ENCODE measurements at places on chromosomes 1 and 21. TPM values are rescaled to one million over a fixed set of nuclear protein-coding genes. Genes with fewer than 3 reads are reported as not detected.

DNA sequence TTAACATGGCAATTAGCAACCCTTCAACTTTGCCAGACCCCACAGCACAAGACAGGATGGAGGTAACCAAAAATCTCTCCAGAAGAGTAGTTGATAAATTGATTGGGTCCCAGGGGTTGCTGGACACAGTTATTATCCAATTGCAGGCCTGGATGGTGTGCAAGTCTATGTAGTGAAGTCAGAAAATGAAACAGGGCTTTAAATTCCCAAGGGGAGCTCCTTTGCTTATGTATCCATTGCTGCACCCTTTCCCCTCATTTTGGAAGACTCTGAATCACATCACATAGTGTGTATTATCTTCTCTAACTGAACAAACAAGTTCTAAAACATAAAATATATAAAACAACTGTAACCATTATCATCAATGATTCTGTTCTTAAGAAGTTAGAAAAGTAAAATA is 550.2 kb downstream of the LMO4 start:
- DNase-seq: no peak

Gene GPR89A
- 26.9 TPM for total RNA-seq

GRCh38 chr1:105270966-105271365 is 1521.3 kb downstream of the AMY1C start:
- no peak for DNase-seq

DNA sequence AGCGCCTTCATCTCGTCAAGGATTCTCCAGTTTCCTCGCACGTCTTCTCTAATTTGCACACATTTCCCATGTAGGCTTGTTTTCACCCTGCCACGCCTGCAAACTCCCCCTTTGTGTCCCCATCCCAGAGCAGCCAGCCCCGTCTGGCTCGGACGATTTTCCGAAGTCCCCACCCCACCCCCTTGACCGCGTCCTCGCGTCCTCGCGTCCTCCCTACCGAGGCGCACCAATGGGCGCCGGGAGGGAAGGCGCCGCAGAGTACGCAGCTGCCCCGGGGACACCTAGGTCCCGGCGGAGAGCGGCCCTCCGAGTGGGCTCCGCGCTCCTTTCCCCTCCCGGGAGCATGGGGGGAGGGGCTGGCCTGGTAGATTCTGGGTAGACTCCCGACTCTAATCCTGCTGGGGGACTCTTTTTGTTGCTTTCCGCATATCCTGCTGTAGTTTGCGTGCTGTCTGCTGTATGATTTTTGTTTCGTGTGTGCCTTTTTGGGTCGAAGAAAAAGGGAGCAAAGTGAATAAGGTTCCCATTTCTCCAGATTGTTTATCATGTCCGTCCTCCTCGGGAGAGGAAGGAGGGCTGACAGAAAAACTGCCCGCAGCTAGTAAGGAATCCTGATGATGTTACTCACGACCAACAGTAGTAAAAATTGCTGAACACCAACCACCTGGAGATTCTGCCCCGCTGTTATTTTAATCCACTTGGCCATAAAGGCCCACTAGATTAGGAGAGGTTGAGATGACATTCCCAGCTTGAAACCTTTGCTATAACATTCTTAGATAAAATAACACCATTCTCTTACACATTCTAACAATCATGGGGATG is 1.5 kb downstream of the CACHD1 start:
- no peak for DNase-seq

Gene MUL1
- 32.9 TPM for total RNA-seq

Gene OLFM3
- not detected for total RNA-seq

Measured in pulmonary artery endothelial cell (primary cell).